ENCODE measurements at places on chromosomes 13 and 19. TPM values are rescaled to one million over a fixed set of nuclear protein-coding genes. Genes with fewer than 3 reads are reported as not detected.

- DNase-seq, result no peak
- H3K27ac ChIP-seq, result no peak overlapping the region
- H3K36me3 ChIP-seq, result no peaks in the 10 kb centered on the region
- H3K4me1 ChIP-seq, result peaks cover 22% of the 10 kb centered on the region
- H3K27me3 ChIP-seq, result peaks cover 2% of the 10 kb centered on the region
- H3K4me3 ChIP-seq, result no peak overlapping the region
These were observed 178.9 kb downstream of the COL4A1 start for GRCh38 chr13:110127986-110128511.

DNA sequence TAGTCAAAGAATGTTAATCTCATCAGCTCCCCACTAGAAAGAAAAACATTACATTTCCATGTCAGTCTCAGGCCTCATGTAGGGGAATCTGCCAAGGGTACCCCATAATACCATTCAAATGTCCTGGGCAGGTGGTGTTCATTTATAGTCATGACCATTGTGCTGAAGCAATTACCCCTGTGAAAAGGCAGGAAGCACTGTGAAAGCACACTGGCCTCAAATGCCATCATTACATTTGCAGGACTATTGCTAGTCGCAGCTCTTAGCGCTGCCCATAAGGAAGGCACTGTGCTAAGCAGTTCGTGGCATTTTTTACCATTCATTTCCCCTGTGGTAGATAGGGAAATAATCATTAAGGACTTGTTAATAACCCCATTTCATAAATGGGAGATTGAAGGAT, 109.0 kb downstream of the LHFPL6 start:
- H3K36me3 ChIP-seq, result no peaks in the 10 kb centered on the region
- no peak overlapping the region for H3K27ac ChIP-seq
- H3K4me1 ChIP-seq, result peaks cover 3% of the 10 kb centered on the region
- DNase-seq, result no peak
- H3K27me3 ChIP-seq, result no peaks in the 10 kb centered on the region

DNA sequence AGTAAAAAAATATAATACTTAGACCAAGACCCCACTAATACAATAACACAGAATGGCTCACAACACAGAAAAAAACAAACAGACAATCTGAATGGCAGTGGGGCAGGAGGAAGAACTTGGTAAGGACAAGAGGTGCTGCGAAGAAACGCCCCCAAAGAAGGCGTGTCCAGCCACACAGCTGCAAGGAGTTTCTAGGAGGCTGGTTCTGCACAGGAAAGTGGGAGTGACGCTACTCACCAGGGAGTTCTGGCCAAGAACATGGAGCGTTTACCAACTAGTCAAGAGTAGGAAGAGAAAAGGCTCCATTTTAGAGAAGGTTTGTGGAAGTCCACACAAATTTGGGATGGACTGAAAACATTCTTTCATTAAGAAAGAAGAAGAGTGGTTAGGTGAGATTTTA, 95.3 kb upstream of the SLC15A1 start:
- H3K36me3 ChIP-seq, result no peaks in the 10 kb centered on the region
- no peak overlapping the region for H3K4me3 ChIP-seq
- no peak overlapping the region for H3K27ac ChIP-seq
- no peaks in the 10 kb centered on the region for H3K27me3 ChIP-seq
- no peaks in the 10 kb centered on the region for H3K4me1 ChIP-seq

- no peaks in the 10 kb centered on the region for H3K27me3 ChIP-seq
- no peaks in the 10 kb centered on the region for H3K36me3 ChIP-seq
- peak overlapping the region; percentile 81 for H3K27ac ChIP-seq
- H3K4me3 ChIP-seq, result no peak overlapping the region
- peaks cover 74% of the 10 kb centered on the region for H3K4me1 ChIP-seq
- DNase-seq, result no peak
These were observed 393.3 kb downstream of the DIAPH3 start for GRCh38 chr13:59770451-59770850.

- no peak overlapping the region for H3K27ac ChIP-seq
- H3K4me1 ChIP-seq, result peaks cover 10% of the 10 kb centered on the region
- H3K4me3 ChIP-seq, result no peak overlapping the region
- H3K36me3 ChIP-seq, result peaks cover 10% of the 10 kb centered on the region
- DNase-seq, result no peak
These were observed 148.9 kb downstream of the TBC1D4 start for GRCh38 chr13:75333103-75333502.

GRCh38 chr19:34269968-34270621, 15.7 kb downstream of the GARRE1 start:
- H3K36me3 ChIP-seq, result peaks cover 9% of the 10 kb centered on the region
- DNase-seq, result no peak
- H3K27me3 ChIP-seq, result no peaks in the 10 kb centered on the region

DNA sequence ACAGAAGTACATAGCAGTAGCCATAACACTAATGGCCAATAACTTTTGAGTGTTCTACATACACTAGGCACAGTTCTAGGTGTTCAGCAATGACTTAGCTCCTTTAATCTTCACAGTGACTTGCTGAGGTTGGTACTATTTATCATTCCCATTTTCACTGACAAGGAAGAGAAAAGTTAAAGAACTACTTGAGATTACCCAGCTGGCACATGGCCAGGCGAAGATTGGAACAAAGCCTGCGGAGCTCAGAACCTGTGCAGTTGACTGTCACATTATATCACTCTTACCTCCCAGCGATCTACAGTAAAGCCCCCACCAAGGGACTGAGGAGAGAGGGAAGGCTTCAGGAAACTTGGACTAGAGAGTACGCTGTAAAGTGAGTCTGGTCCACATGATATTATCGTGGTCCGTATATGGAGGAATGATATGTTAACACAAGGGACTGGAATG, 42.4 kb upstream of the WDFY2 start:
- no peaks in the 10 kb centered on the region for H3K36me3 ChIP-seq
- peaks cover 40% of the 10 kb centered on the region for H3K4me1 ChIP-seq
- peak; percentile 60 for DNase-seq
- H3K4me3 ChIP-seq, result no peak overlapping the region

Gene CGB5
- total RNA-seq, result 5.7 TPM

GRCh38 chr13:60720590-60720989, 323.6 kb downstream of the TDRD3 start:
- H3K36me3 ChIP-seq, result no peaks in the 10 kb centered on the region
- no peak for DNase-seq
- no peaks in the 10 kb centered on the region for H3K4me1 ChIP-seq
- no peaks in the 10 kb centered on the region for H3K27me3 ChIP-seq

GRCh38 chr13:107034236-107034872, 466.4 kb upstream of the ARGLU1 start:
- H3K4me3 ChIP-seq, result no peak overlapping the region
- H3K4me1 ChIP-seq, result peaks cover 11% of the 10 kb centered on the region
- H3K27ac ChIP-seq, result no peak overlapping the region
- DNase-seq, result no peak
- H3K36me3 ChIP-seq, result no peaks in the 10 kb centered on the region

- H3K4me1 ChIP-seq, result no peaks in the 10 kb centered on the region
- no peaks in the 10 kb centered on the region for H3K27me3 ChIP-seq
- peaks cover 40% of the 10 kb centered on the region for H3K36me3 ChIP-seq
- H3K27ac ChIP-seq, result no peak overlapping the region
- no peak for DNase-seq
These were observed 19.0 kb downstream of the AKT2 start for GRCh38 chr19:40266119-40266518.

- H3K4me3 ChIP-seq, result no peak overlapping the region
- DNase-seq, result peak; percentile 81
- H3K27ac ChIP-seq, result no peak overlapping the region
- H3K4me1 ChIP-seq, result peaks cover 11% of the 10 kb centered on the region
These were observed 11.4 kb downstream of the TPGS1 start for GRCh38 chr19:518598-519231.

- peaks cover 18% of the 10 kb centered on the region for H3K27me3 ChIP-seq
- H3K27ac ChIP-seq, result no peak overlapping the region
- no peak overlapping the region for H3K4me3 ChIP-seq
- H3K36me3 ChIP-seq, result no peaks in the 10 kb centered on the region
- no peaks in the 10 kb centered on the region for H3K4me1 ChIP-seq
These were observed 46.1 kb upstream of the NFIC start for GRCh38 chr19:3320354-3320670.

DNA sequence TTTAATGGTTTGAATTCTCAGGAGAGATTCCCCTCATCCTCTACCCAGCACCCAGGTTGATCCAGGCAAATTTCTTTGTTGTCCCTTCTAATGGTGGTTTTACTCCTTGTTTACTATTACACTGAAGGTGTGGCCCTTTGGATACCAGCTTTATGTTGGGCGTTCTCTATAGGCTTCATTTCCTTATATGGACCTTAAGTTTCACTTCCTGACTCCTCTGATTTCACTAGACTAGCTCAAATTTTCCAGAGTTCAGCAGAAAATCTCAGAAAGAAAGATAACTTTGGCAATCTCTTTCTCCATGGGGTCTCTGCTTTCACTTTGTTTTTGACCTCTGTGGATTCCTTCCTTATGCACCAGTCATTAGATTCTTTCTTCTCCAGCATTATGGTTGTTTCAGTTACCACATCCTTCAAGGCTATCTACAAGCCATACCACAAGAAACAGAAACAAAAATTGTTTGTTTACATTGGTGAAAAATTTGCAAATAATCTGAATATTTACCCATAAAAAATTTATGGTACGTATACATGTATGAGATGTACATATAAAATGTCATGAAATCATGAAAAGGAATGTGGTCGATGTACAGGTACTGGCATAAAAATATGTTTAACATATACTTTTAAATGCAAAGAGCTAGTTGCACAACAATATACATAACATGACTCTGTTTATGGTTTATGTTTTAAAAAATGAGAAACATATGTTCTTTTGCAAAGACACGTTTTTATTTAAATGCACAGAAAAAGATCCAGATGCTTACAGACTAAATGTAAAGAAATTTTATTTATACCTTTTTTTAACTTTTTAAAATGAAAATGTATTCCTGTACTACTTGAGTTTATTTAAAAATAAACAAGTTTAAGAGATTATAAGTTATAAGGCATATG, 212.6 kb downstream of the LACC1 start:
- H3K4me3 ChIP-seq, result no peak overlapping the region
- no peaks in the 10 kb centered on the region for H3K4me1 ChIP-seq
- no peak for DNase-seq
- H3K36me3 ChIP-seq, result peaks cover 2% of the 10 kb centered on the region

Gene LILRA1
- total RNA-seq, result not detected

DNA sequence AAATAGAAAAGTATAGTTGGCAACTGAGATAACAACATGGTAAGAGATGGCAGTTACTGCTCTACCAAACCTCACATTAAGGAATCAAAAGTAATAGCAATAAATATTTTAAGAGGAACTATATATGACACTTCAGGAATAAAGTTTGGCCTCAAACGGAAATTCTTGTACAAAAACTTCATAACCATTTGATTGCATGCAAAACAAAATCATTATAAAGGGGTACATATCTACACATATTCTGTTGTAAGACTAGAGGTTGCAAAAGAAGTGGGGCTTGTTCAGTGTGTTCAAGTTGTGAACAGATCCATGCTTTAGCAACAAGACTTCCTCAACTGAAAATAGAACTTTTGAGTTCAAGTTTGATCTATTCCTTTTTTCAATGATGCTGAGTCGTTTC, 133.5 kb upstream of the MIR17HG start:
- no peak overlapping the region for H3K4me3 ChIP-seq
- peaks cover 7% of the 10 kb centered on the region for H3K36me3 ChIP-seq
- H3K4me1 ChIP-seq, result peaks cover 32% of the 10 kb centered on the region
- no peaks in the 10 kb centered on the region for H3K27me3 ChIP-seq

DNA sequence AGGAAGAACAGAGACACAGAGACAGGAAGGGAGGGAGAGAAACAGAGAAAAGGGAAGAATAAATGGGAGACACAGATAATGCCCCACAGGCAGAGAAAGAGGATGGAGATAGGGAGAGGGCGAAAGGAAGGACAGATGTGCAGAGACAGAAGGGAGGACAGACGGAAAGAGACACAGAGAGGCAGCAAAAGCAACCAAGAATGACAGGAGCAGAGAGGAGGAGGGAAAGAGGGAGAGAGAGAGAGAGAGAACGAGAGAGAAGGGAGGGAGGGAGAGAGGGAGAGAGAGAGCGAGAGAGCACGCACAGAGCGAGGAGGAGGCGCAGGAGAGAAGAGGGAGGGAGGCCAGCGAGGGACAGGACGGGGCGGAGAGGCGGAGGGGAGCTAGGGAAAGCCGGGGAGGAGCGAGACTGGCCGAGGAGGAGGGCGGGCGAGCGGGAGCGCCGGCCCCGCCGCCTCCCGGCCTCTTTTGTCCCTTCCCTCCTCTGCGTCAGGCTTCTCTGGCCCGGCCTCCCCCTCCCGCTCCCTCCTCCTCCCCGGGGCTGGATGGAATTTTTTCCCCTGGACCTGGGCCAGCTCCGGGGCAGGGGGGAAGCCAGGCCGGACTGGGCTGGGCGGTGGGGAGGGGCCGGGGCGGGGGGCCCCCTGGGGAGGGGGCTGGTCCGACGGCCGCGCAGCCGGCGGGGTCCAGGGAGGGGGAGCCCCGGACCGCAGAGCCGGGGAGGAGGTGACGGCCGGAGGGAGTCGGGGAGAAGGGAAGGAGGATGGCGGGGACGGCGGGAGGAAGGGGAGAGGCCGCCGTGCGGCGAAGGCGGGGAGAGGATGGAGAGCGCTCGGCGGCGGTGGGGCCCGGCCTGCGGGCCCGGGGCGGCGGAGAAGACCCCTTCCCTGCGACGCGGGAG, 4.2 kb upstream of the SPACA6 start:
- H3K27me3 ChIP-seq, result no peaks in the 10 kb centered on the region
- peaks cover 8% of the 10 kb centered on the region for H3K36me3 ChIP-seq
- peak; percentile 90 for DNase-seq
- peaks cover 43% of the 10 kb centered on the region for H3K4me1 ChIP-seq
- peak overlapping the region; percentile 94 for H3K27ac ChIP-seq

DNA sequence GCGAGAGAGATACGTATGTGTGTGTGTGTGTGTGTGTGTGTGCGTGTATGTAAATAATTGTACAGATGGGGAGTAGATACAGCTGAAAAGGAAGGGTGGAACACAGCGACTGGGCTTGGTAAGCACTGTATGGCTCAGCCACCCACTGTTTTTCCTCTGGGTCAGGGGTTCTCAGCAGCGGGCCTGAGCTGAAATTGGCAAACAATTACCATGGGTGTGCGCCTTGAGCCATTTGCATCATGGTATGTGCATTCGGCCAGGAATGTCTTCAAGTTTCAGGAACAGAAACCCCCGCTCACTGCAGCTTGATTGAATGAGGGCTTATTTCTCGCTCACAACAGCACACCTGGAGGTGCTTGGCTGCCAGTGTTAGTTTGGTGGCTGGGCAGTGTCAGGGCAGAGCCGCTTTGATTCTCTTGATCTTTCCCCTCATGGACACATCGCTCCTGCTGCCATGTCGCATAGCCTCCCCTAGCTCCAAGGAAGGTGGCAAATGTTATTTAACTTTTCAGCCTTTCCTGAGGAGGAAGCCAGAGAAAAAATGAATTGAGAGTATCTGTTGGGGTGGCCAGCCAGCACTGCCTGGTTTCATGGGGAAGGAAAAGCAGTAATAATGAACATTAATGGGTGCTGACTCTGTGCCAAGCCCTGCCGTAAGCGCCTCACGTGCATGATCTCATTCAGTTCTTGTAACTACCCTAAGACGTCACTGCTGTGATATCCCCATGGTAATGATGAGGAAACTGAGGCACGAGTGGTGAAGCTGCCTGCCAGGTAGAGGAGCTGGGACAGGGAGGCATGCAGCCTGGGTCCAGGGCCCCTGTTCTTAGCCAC, 126.9 kb downstream of the SIPA1L3 start:
- H3K27ac ChIP-seq, result peak overlapping the region; percentile 92
- peaks cover 18% of the 10 kb centered on the region for H3K36me3 ChIP-seq
- no peak overlapping the region for H3K4me3 ChIP-seq
- H3K4me1 ChIP-seq, result peaks cover 28% of the 10 kb centered on the region
- no peak for DNase-seq
- no peaks in the 10 kb centered on the region for H3K27me3 ChIP-seq

GRCh38 chr13:73317140-73317539, 258.3 kb downstream of the KLF5 start:
- peaks cover 18% of the 10 kb centered on the region for H3K36me3 ChIP-seq
- H3K27me3 ChIP-seq, result no peaks in the 10 kb centered on the region
- H3K4me1 ChIP-seq, result no peaks in the 10 kb centered on the region
- H3K4me3 ChIP-seq, result no peak overlapping the region
- DNase-seq, result no peak

Measured in mesothelial cell of epicardium (in vitro differentiated cells).